ENCODE measurements at places on chromosomes 12 and 14.

GRCh38 chr12:107042801-107043200 lies 50.5 kb downstream of the CRY1 start:
- no peak for DNase-seq

DNA sequence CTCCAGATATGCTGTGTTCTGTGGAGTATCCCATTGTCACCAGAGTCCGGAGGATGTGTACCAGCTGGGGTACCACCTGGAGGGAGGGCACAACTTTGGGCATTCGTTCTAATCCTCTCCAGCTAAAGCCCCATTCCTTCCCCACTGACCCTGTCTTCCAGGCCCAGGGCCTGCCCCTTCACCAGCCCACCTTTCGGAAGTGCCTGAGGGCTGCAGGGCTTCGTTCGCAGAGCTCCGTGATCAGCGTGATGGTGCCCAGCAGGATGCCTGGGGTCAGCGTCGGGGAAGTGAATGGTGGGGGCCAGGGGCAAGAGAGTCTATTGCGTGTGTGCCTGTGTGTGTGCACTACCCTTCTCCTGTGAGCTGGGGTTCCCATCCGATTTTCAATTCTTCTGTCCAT lies 2.0 kb downstream of the AP1G2 start:
- DNase-seq, result no peak

DNA sequence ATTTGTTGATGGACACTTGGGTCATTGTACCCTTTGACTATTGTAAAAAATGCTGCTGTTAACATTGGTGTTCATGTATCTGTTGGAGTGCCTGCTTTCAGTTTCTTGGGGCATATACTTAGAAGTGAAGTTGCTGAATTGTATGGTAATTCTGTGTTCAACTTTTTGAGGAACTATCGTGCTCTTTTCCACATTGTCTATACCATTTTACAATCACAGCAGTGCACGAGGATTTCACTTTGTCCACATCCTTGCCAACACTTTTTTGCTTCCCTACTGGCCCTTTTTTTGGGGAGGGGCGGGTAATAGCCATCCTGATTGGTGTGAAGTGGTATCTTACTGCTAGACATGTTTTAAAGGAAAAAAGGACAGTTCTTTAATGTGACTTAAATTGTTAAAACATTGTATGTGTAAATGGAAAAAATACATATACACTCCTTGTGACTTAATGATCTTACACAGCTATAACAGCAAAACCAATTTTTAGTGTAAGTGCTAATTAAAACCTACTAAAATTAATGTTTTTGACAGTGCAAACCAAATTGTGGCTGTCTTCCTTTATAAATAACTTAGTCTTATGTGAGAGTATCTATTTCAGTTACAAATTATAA lies 52.7 kb downstream of the WNK1 start:
- no peak for DNase-seq

GRCh38 chr14:93128725-93129459 lies 13.2 kb upstream of the ITPK1 start:
- DNase-seq, result no peak

Measured in hematopoietic multipotent progenitor cell treated with erythropoietin and hydrocortisone succinate and interleukin-3 and kit ligand, for 17 days (in vitro differentiated cells).